ENCODE measurements at places on chromosomes 2 and 18.

DNA sequence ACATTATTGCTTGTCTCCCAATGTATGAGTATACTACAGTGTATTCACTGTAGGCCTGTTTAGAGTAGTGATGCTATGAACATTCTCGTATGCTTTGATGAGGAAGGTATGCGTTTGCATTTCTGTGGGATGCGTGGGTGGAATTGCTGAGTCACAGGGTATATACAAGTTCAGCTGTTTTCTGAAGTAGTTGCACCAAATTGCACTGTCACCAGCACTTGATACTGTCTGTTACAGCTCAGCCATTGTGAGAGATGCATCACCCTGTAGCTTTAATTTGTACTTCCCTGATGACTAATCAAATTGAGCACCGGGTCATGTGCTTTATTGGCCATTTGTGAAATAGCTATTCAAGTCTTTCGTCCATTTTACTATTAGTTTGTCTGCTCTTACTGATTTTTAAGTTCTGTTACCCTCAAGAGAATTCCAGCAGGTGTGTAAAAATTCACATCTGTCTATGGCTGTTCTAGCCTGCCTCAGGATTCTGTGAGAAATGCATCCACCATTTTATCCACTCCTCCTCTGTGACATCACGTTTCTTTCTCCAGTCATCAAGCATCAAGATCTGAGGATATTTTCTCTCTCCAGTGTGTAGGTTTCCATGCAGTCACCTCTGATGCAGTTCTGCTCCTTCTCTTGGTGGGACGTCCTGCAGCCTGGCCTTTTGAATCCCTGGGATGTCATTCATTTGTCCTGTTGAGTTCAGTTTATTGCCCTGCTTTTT lies 72.5 kb downstream of the DGKD start:
- DNase-seq, result no peak

DNA sequence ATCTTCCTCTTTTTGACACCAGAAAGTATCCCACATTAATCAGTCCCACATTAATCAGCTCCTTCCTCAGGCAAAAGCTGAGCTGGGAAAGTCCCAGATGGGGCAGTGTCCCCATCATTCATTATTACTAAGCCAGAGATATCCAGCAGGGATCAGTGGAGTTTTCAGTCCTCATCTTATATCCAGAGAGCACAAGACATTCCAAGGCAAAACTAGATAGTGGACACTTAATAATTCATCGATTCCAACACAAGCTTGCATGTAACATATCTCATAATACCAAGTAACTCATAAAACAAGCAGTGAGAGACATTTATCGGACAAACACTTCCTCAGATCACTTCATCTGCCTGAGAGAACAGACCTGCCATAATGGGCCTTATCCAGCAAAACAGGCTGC lies 53.1 kb downstream of the MCFD2 start:
- no peak for DNase-seq

GRCh38 chr2:238493411-238493810 lies 66.7 kb downstream of the ASB1 start:
- DNase-seq, result no peak

GRCh38 chr18:23743733-23744333 lies 54.6 kb downstream of the LAMA3 start:
- DNase-seq, result no peak

DNA sequence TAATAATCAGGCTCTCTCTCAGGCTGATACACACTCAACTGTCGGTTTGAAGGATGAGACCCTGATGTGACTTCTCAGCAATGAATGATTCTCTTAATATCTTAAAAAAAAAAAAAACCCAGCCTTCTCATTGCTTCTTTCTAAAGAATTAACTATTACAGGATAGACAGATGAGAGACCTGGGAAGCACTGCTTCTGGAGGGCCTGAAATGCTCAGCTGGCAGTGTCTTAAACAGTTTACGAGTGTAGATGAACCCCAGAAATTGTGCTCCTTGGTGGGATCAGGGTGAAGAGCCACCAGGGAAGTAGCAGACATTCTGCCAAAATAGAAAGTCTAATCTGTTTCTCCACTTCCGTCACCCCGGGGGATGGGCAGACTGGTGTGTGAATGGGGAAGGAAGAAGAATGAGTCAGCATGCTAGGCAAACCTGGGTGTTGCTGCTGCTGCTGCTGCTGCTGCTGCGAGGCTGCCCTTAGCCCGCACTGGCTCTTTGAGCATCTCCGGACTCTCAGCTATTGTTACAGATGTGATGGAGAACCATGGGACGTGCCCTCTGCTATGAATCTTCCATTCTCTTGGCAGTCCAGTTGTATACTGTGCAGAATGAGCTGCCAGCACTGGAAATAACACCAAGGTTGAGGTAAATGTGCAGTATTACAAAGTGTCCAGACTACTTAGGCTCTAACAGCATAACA lies 158.4 kb downstream of the SETBP1 start:
- DNase-seq, result peak; percentile 24

Measured in GM04504 (cell line).